ENCODE measurements at places on chromosomes 12 and 14.

DNA sequence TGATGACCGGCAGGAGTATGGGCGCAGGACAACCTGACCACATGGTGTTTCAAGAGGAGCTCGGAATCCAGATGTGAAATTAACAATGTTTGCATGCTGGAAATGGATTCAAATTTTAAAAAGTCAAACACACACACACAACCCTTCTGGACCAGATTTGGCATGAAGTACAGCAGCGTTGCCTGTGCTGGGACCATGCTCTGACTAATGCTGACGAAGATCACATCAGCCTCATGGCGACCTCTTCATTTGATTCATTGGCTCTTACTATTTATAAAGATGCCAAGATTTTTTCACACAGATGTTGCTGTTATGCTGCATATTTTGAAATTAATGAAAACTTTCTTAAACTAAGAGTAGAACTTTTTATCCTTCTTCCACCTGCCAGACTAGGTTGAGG is 926.6 kb upstream of the TMEM132C start:
- DNase-seq: no peak

DNA sequence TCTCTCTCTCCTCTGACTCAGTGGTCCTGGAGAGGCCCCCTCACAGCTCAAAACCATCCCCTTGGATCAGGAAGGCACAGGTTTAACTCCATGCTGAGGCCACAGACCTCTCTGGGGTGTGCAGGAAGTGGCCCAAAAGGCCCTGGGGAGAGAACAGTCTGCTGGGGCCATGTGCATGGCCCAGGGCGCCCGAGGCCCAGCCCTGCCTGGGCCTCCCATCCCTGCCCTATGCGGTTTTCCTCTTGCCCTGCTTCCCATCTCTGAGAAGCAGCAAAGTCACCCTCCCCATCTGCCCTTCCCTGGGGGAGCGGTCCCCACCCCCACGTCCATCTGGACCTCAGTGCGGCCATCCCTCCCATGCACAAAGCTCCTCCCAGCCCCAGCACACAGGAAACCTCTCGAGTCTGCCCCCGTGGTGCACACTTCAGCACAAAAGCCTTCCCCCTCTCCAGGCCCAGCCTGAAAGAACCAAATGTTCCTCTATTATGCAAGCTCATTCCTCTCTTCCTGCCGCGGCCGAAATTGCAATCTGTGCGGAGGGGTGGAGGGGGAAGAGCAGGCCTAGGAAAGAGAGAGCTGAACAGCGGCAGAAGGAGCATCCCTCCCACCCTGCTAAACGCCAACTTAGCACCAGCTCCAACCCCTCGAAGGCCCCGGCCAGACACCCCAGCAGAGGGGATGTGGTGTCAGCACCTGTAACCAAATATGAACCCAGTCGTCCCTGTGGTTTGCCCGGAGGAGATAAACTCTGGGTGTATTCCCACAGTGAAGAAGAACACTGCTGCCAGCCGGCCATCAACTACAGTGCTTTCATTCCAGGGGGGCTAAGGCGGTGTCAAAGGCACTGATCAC is 108.5 kb downstream of the SCARB1 start:
- peak; percentile 57 for DNase-seq

DNA sequence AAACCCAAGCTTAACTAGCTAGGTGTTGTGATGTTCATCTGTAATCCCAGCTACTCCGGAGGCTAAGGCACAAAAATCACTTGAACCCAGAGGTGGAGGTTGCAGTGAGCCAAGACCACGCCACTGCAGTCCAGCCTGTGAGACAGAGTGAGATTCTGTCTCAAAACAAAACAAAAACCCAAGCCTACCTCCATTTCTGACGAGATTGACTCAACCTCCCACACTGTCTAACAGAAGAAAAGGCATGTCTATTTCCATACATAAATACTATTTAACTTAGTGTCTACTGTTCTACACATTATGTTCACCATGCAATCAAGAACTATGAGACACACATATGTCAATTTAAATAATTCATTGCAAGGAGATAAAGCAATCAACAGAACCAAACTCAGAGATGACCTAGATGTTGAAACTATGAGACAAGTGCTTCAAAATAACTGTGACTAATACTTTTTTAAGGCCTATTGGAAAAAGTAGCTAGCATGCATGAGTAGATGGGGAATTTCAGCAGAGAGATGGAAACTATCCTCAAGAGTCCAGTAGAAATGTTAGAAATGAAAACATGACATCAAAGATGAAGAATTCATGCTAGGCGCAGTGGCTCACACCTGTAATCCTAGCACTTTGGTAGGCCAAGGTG is 75.9 kb upstream of the DHRS4 start:
- DNase-seq: no peak

DNA sequence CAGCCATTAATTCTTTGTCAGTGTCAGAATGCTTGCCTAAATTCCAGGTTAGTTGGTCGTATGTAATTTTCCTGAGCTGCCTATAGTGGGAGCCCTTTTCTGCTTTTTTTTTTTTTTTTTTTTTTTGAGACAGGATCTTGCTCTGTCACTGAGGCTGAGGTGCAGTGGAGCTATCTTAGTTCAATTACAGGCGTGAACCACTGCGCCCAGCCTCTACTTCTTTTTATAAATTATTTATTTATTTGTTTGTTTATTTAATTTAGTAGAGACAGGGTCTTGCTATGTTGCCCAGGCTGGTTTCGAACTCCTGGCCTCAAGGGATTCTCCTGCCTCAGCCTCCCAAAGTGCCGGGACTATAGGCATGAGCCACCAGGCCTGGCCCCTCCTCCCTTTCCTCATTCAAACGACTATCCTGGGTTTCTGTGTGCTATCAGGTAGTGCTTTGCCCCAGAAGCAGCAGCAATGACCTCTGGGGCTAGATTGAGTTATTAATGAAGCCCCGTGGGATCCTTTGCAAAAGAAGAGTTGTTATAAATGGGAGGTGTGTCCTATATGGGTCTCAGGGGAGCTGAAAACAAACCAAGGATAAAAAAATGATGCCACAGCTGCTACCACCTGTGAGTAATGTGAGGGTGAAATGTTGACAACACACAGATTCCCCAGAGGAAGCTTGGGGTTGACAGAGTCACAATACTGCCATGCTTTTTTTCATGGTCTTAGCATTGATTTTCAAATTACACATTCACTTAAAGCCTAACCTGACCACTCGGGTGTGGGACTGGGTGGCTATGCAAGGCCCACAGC is 34.6 kb upstream of the NFKBIA start:
- DNase-seq: no peak
